ENCODE measurements at places on chromosomes 5 and 9. TPM values are rescaled to one million over a fixed set of nuclear protein-coding genes. Genes with fewer than 3 reads are reported as not detected.
A peak's percentile ranks its signal among the peaks of the same experiment; 100 is the strongest.

Gene IL31RA
- total RNA-seq = 6.9 TPM

Gene CTSV
- total RNA-seq = 0.37 TPM

DNA sequence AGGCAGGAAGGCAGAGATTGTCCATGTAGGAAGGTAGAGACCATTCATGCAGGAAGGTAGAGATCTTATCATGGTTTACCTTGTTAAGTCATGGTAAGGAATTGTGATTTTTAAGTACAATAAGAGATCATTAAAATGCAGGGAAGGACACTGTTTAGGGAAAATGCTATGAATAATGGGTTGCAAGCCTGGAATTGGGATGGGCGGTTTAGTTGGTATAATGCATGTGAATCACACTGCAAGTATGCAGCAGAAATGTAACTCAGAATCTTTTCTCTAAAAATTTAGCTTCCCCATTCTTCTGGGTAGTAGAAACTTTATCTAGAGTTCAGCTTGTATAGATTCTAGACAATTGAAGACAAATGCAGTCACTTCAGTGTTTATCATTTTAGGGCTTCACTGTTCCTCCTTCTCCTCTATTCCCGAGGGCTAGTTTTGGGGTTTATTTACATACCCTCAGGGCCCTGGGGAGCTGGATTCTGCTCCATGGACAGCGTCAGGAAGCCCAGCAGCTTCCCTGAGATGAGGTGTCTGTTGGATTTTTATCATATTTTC, 212.0 kb downstream of the SREK1 start:
- no peak for DNase-seq

GRCh38 chr9:87350915-87351314, 146.8 kb upstream of the DAPK1 start:
- no peak for DNase-seq

Gene IFNA13
- total RNA-seq = not detected

DNA sequence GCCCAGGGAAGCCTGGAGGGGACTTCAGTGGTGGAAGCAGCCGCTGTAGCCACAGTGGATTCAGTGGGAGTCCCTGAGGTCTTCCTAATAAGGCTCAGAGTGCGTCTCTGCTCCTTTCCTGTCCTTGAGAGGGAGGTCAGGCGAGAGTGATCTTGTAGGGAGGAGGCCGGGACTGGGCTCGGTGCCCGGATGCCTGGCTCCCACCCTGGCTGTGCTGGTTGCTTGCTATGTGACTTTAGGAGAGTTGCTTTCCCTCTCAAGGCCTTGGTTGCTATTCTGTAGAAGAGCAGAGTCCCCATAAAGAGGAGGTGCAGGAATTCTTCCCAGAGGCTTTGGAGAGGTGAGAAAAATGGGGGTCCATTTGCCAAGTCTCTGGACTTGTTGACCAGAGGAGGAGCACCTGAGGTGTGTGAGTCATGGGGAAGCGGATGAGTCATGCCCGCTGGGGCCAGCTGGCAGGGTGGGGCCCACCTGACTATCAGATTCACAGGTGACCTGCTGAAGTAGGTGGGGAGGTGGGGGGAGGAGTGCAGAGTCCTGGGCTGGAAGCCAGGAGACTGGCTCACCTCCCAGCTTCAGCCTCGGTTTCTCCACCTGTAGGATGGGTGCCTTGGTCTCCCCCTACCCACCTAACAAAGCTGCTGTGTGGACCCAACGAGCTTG, 13.8 kb downstream of the GSN start:
- DNase-seq = peak; percentile 85

GRCh38 chr9:85522459-85523092, 219.2 kb downstream of the AGTPBP1 start:
- no peak for DNase-seq

DNA sequence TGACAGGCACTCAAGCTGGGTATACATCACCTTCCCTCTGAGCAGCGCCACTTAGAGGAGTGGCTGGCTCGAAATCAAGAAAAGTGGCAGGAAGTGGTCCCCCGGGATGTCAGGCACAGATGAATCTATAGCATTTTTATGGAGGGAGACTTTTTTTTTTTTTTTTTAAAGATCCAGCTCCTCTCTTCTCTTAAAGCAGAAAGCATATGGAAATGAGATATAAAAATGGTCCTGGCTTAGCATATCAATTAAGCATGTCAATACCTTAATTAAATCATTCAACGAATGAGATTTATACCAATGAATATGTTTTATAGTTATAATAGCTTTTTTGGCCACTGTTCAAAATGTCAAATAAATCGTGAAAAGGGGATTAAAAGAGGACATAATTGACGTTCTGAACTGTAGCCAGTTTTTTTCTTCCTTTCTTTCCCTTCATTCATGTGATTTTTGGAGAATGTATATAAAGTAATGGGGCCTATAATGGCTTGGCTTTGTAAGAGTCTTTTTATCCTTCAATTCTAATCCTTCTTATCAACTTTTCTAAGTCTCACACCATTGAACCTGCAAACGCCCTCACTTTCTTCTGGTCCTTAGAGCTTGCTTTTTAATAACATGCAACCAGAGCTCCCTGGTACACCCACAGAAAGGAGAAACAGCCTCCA, 319.2 kb upstream of the PANK3 start:
- no peak for DNase-seq

DNA sequence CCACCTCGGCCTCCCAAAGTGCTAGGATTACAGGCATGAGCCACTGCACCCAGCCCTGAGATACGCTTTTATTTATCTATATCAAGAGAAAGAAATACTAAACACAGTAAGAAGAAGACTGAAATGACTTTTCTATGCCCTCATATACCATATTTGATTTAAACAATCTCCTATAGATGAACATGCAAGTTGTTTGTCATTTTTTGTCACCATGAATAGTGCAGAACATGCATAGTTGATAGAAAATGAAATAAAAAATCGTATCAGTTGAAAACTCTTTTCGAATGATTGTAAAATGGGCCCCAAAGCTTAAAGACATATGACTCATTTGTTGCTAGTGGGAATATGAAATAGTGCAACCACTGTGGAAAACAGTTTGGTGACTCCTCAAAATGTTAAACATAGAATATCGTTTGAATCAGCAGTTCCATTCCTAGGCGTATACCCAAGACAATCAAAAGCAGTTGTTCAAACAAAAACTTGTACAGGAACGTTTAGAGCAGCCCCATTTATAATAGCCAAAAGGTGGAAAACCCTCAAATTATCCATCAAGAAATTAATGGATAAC, 61.4 kb upstream of the ANKH start:
- no peak for DNase-seq

GRCh38 chr5:139501381-139501780, 18.8 kb upstream of the STING1 start:
- no peak for DNase-seq

Gene SV2C
- total RNA-seq = not detected

- DNase-seq = no peak
Measured at GRCh38 chr9:112274600-112274999, 58.8 kb downstream of the PTBP3 start.

- DNase-seq = no peak
Measured at GRCh38 chr9:90789408-90789807, 12.2 kb upstream of the SYK start.

Gene MAT2B
- total RNA-seq = 63.4 TPM

- DNase-seq = peak; percentile 75
Measured at GRCh38 chr9:21294364-21294774, 10.7 kb downstream of the IFNA5 start.

DNA sequence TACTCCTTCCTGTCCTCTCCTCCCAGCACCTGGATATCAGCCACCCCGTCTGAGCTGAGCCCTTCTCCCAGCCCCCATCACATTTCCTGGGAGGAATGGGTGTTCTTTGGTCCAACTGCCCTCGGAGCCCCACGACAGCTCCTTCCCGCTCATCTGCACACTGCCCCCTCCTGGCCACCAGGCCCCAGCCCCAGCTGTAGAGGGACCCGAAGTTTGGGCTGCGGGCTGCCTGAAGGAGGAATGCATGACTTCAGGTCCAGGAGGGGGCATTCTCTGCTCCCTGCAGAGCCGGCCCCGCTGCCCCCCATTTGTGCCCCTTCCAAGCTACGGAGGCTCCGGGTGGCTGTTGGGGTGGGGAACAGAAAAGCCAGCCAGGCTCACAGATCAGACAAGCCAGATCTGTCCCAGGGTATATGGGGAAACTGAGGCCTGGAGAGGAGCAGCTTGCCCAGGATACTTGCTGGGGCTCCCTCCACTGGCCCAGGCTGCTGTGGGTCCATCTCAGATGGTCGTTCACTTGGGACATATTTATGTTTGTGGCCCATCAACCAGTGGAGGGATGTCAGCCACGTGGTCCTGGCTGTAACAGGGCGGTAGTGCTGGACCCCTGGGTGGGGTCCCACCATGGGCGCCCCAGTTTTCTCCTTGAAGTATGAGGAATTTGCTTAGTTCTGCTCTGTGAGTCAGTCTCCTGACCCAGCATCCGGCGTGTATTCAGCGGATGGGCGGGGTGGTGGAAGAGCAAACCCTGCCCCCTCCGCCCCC, 33.1 kb downstream of the DAB2IP start:
- DNase-seq = peak; percentile 70

DNA sequence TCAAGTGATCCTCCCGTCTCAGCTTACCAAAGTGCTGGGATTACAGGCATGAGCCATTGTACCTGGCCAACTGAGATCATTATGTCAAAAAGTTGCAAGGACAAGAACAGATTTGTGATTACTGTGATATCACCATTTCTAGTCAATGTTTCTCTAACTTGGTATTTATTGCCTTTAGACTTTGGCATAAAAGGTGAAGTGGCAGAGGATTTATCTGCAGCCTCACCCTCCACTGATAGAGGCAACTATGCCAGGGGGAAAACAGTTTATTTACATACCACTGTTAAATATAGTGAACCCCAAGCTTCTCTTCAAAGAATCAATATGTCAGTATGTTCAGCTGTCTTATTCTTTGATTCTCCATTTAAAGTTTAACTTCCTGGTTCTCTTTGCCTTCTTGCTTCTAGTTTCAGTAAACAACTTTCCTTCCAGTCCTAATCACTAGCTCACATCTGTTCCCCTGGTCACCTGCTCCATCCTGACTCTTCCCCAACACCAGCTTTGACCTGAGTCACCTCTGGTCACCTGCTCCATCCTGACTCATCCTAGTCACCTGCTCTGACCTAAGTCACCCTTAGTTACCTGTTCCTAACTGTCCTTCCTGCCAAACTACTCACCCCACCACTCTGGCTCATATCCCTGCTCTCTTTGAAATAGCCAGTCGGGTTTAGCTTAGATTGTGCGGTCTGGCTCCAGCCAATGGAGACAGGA, 29.9 kb downstream of the SEMA6A start:
- no peak for DNase-seq

Gene BARHL1
- not detected for total RNA-seq

GRCh38 chr5:110055302-110055701, 365.6 kb downstream of the MAN2A1 start:
- DNase-seq = no peak

DNA sequence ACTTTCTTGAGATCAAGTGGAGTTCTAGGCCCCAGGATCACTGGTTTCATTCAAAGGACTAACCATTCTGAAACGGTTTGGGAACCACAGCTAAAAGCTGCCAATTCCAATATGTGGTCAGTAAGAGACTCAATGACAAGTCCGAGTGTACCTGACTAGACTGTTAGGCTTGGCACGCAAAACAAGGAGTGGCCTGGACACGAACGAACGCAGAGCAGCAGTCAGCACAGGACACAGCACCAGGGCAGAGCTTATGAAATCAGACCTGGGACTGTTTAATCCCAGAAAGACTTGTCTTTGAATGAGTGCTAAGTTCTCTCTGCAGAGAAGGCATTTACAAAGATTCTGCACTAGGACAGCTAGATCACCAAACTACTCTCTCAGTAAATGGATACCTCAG, 213.8 kb downstream of the GAPVD1 start:
- DNase-seq = no peak

GRCh38 chr5:116273448-116274242, 188.8 kb downstream of the COMMD10 start:
- DNase-seq = no peak

Gene LAMC3
- 0.13 TPM for total RNA-seq

DNA sequence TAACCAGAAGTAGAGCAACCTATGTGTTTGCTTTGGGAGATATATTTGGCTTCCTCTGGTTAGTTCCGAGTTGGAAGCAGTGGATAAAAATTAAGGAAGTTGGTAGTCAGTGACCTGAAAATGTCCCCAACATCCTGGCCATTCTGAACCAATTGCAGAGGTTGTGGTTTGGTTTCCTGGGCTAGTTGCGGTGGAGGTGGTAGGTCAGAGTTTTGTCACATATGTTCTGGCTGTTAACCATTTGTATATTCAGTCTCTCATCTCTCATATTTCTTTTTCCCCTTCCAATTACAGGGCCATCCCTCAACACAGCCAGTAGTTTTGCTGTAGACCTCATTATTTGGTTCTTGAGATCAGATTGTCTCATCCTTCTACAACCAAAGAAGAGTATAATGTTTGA, 1026.9 kb downstream of the PTPRD start:
- no peak for DNase-seq

- DNase-seq = no peak
Measured at GRCh38 chr9:126693428-126693944, 79.8 kb downstream of the LMX1B start.

Gene LHX3
- not detected for total RNA-seq

Gene WASHC1
- total RNA-seq = 9.3 TPM

- no peak for DNase-seq
Measured at GRCh38 chr5:155926766-155927165, 400.2 kb upstream of the SGCD start.

DNA sequence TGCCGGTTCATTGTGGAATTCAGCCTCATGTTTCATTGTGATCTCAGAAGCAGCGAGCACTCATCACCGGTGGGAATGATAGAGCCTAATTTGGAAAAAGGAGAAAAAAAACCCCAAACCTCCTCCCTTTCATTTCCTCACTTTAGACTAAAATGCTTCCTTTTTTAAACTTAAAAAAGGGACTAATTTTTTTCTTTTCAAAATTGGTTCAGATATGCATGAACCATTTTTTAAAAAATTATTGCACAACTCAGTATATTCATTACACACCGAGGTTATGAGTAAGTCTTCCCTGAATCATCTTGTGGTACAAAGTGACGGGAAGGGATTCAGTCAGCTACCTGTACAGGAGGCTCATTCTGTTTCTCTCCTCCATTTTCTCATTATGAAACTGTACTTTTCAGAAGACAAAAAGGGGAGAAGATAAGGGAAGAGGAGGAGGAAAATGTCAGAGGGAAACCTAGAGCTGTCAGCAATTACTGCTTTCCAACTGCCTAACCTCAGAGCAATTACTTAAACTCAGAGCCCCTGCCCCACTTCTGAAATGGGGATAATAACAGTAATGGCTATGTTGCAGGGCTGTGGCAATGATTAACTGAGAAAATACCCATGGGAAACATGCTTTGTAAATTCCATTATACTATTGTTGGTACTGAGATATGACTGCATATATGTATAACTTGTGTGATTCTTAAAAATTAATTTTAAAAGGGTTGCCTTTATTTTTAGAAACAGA, 24.0 kb downstream of the GALNT10 start:
- DNase-seq = peak; percentile 77
